Cerebellar nuclear complex (tissue), 1 donor: ENCODE measurements at places on chromosomes 1 and 21.

- DNase-seq, result no peak
Measured at GRCh38 chr1:156244126-156244525, 2.1 kb downstream of the BGLAP start.

GRCh38 chr1:3231826-3232225 is 162.8 kb downstream of the PRDM16 start:
- DNase-seq, result no peak

DNA sequence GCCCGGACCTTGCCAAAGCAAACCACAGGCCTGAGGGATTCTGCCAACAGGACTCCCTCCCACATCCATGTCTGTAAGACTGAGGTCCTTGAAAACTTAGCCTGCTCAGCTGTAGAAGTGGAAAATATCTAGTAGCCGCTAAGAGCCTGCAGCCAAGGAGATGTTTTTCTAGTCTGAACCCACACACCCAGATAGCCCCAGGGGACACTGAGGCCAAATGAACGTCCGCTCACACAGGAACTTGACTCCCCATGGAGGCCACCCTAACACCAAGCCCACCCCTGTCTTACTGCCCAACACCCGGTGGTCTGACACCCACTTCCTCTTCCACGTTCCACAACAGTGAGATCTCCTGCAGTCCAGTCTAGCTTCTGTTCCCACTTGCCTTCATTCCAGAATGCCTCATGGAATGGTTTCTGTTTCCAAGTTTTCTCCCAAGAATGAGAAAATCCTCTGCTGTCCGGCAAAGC is 174.8 kb downstream of the PLPP3 start:
- no peak for DNase-seq

DNA sequence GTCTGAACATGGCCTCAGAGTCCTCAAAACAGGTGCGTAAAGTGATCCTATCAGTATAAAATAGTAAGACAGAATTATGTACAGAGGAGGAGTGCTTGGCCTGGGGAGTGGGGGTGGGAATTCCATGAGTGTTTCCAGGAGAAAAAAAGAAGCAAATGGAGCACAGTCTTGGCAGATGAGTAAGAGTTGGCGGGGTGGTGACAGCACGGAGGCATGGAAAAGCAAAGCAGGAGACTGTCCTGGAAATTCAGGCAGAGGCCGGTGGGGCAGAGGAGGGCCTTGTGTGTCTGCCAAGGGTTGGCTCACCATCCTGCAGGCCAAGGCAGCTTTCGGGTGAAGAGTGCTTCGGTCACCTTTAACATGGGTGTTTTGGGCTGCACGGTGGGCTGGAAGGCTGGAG is 63.4 kb downstream of the OPTC start:
- no peak for DNase-seq

GRCh38 chr1:84956655-84957054 is 40.3 kb downstream of the MCOLN2 start:
- no peak for DNase-seq

DNA sequence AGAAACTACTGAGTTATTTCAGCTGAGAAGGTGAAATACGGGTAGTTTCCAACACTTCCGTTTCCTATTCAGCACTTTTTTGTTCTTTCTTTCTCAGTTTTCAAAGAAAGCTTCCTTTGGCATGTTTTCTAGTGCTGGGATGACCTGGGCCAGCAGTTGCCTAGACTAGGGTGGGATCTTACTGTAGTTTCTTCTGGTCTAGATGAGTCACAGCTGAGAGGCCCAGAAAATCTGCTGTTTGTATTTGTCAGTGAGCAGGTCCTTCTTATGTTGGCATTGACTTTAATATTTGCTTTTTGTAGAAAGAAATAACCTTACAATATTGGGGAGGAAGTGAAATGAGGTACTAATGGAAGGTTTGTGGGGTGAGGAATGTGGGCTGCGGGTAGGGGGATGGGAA is 22.2 kb downstream of the C1orf21 start:
- no peak for DNase-seq

- DNase-seq, result no peak
Measured at GRCh38 chr1:12276225-12276624, 46.4 kb downstream of the VPS13D start.

DNA sequence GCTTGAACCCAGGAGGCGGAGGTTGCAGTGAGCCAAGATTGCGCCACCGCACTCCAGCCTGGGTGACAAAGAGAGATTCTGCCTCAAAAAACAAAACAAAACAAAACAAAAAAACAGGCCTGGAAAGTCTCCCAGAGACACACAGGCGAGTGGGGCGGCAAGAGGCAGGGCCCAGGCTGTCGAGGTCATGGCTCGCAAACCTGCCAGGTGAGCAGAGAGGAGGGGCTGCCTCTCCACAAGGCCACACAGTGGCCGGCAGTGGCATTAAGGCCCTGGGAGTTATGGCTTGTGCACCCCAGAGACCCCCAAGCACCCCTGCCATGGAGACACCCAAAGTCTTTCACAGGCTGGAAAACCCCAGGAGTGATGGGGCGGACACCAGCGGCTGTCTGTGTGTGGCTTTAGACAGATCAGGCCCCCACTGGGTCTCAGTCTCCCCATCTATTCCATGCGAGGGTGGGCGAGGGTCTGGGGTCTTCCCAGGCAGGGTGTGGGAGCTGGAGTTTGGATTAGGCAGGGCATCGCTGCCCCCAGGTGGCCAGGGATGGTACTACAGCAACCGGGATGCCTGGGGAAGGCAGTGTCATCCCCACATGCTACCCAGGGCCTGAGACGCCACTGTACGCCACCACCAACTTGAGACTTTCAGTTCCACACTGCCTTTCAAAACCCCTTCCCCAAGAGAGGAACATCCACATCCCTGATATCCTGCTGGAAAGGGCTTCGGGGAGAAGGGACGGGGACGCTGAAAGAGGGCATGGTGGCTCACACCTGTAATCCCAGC is 7.3 kb upstream of the CTRC start:
- no peak for DNase-seq

- no peak for DNase-seq
Measured at GRCh38 chr1:166489670-166490436, 323.1 kb upstream of the FAM78B start.

DNA sequence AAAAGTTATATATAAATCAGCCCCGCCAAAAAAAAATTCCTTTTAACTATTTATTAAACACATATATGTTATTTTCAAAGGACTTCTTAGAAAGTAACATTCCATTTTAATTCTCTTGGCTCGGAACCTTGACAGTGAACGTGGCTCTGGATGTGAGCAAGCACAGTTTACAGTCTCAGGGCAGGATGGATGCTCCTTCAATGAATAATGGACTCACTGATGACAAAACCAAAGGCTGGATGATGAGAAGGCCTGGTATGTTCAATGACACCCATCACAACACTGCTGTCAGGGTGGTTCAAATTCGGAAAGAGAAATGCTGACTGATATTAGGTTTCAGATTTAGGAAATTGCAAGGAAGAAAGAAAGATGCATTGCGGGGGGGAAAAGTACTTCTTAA is 148.8 kb downstream of the SIPA1L2 start:
- no peak for DNase-seq

- DNase-seq, result no peak
Measured at GRCh38 chr1:66239834-66240233, 294.1 kb upstream of the SGIP1 start.

DNA sequence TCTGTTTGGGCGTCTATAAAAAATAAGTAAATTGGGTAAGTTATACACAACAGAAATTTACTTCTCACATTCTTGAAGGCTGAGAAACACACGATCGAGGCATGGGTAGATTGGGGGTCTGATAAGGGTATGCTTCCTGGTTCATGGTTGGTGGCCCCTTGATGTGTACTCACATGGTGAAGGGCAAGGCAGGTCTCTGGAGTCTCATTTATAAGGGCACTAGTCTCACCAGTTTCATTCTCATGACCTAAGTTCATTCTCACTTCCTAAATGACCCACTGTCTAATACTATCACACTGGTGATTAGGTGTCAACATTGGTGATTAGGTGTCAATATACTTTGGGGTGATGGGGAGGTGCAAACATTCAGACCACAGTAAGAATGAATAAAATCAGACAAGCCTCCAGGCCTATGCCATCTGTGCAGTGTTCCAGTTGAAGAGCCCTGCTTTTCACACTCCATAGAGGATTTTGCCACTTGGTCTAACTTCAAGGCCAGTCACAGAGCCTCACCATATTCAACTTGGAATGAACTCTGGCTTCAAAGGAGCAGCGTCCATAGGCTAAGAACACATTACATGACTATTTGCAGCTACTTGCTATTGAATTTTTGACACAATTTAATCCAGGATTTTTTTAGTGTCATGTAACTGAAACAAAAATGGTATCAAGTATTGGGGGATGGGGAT is 2.5 kb upstream of the GBP4 start:
- no peak for DNase-seq
